EL (cell line): ENCODE measurements at places on chromosomes 12 and 14.

DNA sequence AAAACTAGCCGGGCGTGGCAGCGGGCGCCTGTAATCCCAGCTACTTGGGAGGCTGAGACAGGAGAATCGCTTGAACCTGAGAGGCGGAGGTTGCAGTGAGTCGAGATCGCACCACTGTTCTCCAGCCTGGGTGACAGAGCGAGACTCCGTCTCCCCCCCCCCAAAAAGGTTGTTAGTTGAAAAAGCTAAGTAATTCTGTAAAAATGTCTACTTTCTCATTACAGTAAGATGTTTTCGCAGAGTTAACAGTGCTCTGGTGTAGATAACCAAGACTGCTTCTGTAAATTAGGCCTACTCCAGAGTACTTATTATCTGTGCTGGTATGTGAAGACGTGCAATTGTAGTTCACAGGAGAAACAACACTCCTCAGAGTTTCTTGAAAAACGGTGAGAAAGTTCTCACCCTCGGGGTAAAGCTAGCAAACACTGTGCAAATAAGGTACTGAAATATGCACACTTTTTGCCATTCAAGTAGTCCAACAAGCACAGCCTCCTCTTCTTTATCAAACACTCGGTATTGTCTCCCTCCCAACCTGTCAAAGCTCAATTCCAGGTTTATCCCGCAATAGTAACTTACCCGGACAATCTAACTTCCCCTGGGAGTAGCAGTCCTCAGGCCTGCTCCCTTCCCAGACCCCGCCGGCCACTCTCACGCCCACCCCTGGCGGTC, 974 bp downstream of the BTBD7 start:
- DNase-seq = no peak

- no peak for DNase-seq
These were observed 13.6 kb downstream of the PEX5 start for GRCh38 chr12:7203109-7203508.

DNA sequence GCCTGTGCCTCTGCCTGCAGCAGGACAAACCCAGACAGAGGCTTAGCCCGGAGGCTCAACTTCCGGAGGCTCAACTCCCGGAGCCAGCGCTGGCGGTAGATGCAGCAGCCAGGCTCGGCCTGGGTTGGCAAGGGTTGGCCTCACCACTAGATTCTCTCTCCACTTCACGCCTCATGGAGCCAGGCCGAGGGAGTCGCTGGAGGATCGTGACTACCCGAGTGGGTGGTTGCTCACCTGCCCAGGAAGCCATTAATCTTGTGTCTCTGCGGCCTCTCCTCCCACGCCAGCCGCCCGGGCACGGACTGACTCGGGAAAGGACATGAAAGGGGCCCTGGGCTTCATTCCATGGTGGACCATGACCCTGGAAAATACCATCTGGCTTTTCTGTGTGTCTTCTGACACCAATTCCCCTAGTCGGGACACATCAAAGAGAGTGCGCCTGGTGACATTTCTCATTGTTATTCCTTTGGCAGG, 20.8 kb downstream of the ESRRB start:
- no peak for DNase-seq

- peak; percentile 60 for DNase-seq
These were observed 148.8 kb upstream of the E2F7 start for GRCh38 chr12:77214136-77214535.

- no peak for DNase-seq
These were observed 1731.5 kb upstream of the FLRT2 start for GRCh38 chr14:83798421-83798820.

DNA sequence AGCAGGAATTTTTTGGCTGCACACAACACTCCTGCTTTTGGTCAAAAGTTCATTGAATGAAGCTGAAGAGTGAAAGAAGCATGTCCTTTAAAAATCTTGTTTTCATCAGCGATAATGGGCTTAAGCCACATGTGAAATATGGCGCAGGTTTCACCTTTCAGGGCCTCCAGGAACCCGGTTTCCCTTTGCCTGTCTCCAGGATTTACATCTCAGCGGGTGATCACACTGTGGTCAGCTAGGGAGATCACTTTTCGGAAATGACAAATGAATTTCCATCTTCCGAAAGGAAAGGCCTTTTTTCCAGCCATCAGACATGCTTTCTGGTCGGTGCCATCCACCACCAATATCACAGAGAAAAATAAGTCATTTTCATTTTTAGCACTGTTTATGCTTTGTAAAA, 727.1 kb upstream of the TBX3 start:
- DNase-seq = no peak

DNA sequence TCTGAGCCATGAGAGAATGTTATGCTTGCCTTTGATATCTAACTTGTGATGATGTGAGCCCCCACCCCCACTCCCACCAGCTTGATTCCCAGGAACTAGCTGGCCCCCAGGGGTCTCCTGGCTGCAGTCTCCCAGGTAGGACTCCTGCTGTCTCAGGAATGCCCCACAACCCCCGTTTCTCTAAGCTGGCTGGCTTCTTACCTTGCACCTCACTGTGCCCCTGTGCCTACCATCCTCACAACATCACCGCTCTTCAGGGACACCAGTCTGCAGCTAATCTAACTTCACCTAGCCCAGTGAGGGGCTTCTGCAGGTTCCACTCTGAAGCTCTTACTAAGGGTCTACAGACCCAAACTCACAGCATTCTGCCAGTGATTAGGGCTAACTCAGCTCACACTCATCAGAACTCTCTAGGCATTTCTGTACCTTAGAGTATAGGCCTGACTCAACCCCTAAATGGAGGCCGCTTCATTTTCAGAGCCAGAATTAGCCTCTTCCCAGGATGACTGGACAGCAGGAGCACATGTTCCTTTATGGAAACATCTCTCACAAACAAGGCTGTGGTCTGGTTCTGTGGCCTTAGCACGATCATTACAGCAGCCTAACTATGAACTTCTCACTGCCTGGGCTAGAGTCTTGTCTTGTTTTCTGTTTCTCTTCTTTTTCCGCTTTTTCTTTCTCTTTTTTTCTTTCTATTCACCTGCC, 72.8 kb upstream of the IFNG-AS1 start:
- DNase-seq = no peak

- DNase-seq = no peak
These were observed 69.4 kb upstream of the PRIMA1 start for GRCh38 chr14:93857500-93858283.

DNA sequence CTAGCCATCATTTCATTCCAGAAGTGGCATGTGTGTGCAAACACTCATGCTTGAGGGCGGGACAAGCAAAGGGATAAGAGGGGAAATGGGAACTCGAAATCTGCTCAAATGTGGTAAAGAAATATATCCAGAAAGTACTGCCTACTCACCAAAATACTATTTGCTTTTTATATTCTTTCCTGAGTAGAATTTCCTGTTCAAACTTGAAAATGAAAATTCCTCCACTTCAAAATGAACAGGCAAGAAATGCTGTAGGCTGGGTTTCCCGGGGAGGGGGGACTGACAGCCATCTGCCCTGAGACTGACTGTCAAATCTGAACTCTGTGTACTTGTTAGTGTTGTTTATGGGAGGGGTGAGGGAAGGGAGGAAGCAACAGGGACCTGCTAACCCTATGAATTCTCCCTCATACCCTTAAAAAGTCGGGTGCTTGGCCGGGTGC, 34.6 kb downstream of the NTF3 start:
- DNase-seq = peak; percentile 51

GRCh38 chr14:99589031-99589441, 15.0 kb downstream of the CCDC85C start:
- no peak for DNase-seq

DNA sequence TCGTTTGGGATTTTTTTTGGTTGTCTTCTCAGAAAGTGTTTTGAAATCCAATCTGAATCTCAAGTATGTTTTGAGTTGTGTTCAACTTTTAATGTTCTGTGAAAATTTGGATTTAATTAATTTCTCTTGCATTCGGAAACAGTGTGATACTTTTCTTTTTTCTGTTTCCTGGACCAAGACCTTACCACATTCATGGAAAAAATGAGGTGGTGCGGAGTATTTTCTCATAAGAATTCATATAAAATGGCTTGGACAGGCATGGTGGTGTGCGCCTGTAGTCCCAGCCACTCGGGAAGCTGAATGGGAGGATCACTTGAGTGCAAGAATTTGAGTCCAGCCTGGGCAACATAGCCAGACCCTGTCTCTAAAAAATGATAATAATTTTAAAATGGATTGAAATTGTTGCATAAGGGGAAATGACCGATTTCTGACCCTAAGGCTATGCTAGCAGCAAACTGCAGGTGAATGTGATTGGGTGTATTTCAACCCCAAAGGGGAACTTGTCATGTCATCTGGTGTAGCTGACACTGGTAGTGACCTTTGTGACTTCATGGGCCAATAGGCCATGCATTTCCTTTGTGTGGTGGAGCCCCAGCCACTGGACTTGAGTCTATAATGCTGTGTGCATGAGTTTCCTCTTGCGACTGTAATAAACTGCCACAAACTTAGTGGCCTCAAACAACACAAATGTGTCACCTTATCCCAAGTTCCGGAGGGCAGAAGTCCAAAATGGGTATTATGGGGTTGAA, 123.5 kb upstream of the RFLNA start:
- no peak for DNase-seq

- no peak for DNase-seq
These were observed 8.0 kb downstream of the RHOJ start for GRCh38 chr14:63212209-63212608.

GRCh38 chr14:99562856-99563748, 40.9 kb downstream of the CCDC85C start:
- DNase-seq = no peak

GRCh38 chr12:127562816-127563215, 704.2 kb upstream of the TMEM132C start:
- DNase-seq = no peak

- no peak for DNase-seq
These were observed 593.0 kb upstream of the ATP2B1 start for GRCh38 chr12:90301561-90302133.

- DNase-seq = peak; percentile 25
These were observed 56.7 kb upstream of the NR2C1 start for GRCh38 chr12:95130096-95130495.

- DNase-seq = no peak
These were observed 20.3 kb downstream of the MED13L start for GRCh38 chr12:116257215-116257614.

- DNase-seq = no peak
These were observed 31.4 kb downstream of the JDP2 start for GRCh38 chr14:75459099-75459741.

- no peak for DNase-seq
These were observed 13.9 kb upstream of the LALBA start for GRCh38 chr12:48583728-48584127.

DNA sequence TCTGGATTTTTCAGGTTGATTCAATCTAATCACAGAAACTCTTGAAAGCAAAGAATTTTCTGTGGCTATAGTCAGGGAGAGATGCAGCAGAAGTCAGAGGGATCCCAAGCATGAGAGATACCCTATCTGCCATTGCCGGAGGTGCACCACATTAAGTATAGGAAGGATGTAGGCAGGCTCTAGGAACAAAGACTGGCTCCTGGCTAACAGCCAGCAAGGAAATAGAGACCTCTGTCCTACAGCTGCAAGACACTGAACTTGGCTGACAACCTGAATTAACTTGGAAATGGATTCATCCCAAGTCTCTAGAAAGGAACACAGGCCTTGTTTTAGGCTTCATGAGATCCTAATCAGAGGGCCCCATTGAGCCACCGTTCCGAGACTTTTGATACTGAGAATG, 364.9 kb upstream of the FLRT2 start:
- DNase-seq = no peak

- peak; percentile 20 for DNase-seq
These were observed 127.7 kb downstream of the LLPH start for GRCh38 chr12:66002812-66003211.

DNA sequence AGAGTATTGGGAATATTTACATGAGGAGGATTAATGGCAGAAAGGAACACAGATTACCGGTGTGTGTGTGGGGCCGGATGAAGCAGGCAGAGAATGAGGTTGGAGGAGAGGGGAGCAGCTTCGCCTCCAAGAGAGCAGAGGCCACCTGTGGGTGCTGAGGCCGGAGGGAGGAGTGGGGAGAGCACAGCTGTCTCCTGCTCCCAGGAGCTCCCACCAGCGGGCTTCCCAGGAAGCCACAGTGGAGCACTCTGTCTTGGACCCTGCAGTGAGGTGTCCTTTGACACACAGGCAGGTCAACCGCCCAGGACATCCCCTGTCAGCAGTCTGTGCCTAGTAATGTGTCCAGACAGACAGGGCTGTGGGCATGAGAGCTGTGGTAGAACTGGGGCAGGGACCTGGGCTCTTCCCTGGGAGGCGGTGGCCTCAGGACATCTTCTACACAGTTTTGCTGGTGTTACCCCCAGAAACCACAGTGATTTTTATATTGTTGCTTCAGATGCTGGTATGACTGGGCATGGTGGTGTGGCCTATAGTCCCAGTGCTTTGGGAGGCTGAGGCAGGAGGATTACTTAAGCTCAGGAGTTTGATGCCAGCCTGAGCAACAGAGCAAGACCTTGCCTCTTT, 18.5 kb upstream of the AMN start:
- no peak for DNase-seq

DNA sequence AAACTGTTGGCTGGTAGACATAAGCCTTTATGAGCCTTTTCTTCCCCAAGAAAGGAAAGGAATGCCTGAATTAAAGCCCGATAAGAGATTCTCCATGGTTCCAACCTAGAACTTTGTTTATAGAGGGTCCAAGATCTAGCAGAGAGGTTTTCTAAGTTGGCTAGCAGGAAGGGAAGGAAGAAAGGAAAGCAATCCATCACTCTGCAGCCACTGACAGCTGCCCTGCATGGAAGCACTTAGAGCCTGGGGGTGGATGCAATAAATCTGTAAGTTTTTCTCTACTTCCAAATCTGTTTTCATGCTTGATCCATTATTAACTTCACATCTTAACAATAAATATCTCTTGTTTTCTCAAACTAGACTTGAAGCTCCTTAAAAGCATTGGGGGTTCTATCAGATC, 224.4 kb downstream of the KSR2 start:
- DNase-seq = no peak

GRCh38 chr12:38776647-38777046, 128.7 kb downstream of the CPNE8 start:
- DNase-seq = no peak

DNA sequence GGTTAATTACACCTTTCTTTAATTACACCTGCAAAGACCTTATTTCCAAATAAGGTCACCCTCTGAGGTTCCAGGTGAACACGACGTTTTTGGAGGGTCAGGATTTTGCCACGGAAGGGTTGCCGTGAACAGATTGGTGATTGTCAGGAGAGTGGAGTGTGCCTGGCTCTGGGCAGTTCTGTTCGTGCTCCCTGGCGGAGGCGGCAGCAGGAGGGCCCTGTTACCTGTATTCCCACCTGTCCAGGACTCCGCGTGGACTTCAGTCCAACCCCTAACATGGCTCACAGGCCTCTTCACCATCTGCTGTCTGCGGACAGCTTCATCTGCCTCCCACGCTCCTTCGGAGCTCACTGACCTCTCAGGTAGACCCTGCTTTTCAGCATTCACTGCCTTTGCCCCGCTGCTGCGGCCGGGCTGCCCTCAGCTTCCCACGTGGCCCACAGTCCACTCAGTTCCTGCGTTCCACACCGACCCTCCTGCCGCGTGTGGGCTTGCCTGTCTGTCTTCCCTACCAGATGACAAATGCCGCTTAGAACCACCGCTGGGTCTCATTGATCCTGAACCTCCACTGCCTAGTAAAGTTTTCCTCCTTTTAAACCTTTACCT, 187.5 kb upstream of the DIO3 start:
- DNase-seq = no peak

GRCh38 chr12:66633676-66634075, 45.2 kb downstream of the GRIP1 start:
- no peak for DNase-seq

GRCh38 chr14:23670481-23670880, 34.3 kb downstream of the DHRS2 start:
- DNase-seq = no peak

- DNase-seq = peak; percentile 57
These were observed at the start of gene PRKCH for GRCh38 chr14:61321385-61322010. TSS of gene PRKCH (plus strand) at chr14:61321579. CDS start at chr14:61322102, 523 bp downstream.
